ENCODE measurements at places on chromosomes 12 and 14. TPM values are rescaled to one million over a fixed set of nuclear protein-coding genes. Genes with fewer than 3 reads are reported as not detected.

The MYH6 gene
- not detected for total RNA-seq

The KRT85 gene
- not detected for total RNA-seq

The OASL gene
- 2.5 TPM for total RNA-seq

The CMKLR1 gene
- total RNA-seq = 3.8 TPM

The ACSM4 gene
- not detected for total RNA-seq

The MANSC4 gene
- total RNA-seq = not detected

The ISCA2 gene
- total RNA-seq = 10.0 TPM

GRCh38 chr12:29026419-29026818 lies 122.7 kb upstream of the FAR2 start:
- no peak for DNase-seq

DNA sequence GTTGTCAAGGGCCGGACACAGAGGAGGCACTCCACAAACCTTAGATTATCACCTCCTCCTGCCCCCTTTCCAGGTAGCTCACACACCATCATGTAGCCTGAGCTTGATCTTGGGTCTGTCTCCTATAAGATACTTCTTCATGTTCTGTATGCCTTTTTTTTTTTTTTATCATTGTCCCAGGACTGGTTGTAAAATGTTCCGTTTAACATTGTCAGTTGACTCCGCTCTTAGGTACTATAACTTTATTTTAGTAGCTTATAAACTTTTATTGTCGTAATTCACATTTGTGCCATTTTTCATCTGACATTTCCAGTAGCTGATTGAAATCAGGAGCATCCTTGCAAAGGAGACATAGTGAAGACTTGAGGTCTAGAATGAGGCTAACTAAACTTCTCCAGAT lies 79.9 kb downstream of the SLC15A5 start:
- DNase-seq = no peak

DNA sequence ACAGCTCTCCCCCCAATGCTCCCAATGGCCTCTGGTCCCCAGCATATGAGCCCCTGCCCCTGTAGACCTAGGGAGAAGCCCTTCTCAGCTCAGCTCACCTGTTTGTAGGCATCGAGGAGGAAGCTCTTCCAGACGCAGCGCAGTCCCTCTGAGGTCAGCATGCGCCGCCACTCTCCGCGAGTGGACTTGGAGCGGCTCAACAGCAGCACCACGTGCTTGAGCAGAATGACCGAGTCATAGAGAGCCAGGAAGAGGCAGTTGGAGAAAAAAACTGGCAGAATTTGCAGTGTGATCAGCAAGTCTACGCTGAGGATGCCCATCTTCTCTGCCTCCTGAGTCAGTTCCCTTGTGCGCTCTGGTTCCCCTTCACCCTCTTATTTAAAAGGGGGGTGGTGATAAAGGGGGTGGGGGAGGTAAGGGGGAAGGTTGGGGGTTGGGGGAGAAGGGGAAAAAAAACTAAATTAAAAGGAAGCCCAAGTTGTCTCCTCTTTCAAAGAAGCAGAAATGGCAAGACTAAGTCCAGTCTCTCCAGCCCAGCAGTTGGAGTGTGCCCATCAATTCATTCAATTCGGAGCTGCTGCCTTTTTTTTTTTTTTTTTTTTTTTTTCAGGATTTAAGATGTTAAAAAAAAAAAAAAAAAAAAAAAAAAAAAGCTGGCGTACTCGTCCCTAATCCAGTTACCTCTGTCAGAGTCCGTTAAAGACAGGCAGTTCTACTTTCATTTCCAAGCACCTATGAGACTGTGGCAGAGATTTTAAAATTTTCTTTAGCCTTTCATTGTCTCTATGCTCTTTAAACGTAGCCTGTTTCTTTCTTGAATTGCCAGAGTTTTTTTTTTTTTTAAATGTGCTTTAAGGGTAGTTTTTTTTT lies at the start of gene DIO2:
DIO2 (minus strand) TSS at position 352 of the 870 bp plus-strand sequence; CDS start at position 320, 32 bp downstream.
- no peak for DNase-seq

DNA sequence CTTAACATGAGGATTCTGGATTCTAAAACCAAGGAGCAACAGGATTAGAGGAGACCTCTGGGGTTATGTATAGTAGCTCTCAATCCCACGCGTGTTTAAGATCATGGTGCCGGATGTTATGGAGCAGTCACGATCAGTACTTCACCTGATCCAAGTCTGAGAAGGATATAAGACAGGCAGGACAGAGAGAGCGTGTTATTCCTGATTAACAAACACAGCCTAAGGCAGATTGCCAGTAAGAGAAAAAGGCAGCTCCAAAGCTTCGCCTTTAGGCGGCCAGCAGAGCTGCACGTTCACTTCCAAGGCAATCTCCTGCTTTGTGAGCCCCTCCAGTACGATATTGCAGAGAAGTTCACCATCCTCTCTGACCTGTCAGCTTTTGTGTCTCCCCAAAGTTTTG lies 5.5 kb downstream of the SETD3 start:
- no peak for DNase-seq

DNA sequence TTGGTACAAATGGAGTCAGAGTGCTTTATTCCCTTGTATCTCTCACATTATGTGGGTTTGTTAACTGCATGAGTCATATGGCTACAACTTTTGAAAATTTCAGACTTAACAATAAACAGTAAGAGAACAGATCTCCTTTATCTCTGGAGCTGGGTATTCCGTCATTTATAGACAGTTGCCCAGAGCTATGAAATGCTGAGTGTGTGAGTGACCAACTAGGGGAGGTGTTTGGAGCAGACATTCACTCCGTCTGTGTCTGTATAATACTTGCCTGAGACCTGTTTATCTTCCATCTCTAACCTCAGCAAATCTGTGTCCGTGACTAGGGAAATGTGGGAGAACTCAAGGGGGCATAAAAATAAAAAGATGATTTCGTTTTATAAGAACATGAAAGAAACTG lies 279.9 kb upstream of the FAR2 start:
- no peak for DNase-seq

GRCh38 chr12:38711054-38711453 lies 194.3 kb downstream of the CPNE8 start:
- no peak for DNase-seq

- DNase-seq = no peak
Measured at GRCh38 chr14:72567226-72567625, 326.7 kb downstream of the DPF3 start.

DNA sequence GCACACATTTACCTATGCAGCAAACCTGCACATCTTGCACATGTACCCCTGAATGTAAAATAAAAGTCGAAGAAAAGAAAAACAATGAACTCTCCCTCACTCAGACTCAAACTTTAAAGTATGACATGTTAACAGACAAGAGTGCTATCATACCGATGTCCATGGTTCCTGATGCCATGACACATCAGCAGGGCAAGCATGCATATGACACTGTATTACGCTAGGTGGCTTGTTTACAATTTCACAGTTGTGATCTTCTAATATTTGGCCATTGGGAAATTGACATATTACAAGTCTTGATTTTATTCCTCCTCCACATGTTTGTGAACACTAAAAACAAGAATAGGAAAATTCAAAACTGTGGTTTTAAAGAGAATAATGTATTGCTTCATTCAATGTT lies 126.6 kb downstream of the ADAMTS20 start:
- no peak for DNase-seq

DNA sequence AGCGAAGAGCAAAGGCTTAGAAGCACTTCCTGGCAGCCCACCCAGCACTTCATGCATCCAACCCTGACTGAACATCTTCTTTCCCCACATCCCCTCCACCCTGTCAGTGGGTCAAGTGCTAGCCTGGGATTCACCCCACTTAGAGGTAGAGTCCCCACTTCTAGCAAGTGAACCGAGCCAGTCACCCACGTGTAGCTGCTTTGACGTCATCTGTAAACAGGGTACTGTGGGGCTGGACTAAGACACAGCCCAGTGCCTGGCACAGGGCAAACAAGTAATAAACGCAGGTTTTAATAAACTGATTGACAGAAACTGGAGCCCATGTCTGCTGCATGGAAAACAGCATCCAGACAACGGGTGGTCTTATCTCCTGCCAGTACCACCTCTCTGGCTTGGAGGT lies 61.7 kb downstream of the ITPK1 start:
- no peak for DNase-seq

DNA sequence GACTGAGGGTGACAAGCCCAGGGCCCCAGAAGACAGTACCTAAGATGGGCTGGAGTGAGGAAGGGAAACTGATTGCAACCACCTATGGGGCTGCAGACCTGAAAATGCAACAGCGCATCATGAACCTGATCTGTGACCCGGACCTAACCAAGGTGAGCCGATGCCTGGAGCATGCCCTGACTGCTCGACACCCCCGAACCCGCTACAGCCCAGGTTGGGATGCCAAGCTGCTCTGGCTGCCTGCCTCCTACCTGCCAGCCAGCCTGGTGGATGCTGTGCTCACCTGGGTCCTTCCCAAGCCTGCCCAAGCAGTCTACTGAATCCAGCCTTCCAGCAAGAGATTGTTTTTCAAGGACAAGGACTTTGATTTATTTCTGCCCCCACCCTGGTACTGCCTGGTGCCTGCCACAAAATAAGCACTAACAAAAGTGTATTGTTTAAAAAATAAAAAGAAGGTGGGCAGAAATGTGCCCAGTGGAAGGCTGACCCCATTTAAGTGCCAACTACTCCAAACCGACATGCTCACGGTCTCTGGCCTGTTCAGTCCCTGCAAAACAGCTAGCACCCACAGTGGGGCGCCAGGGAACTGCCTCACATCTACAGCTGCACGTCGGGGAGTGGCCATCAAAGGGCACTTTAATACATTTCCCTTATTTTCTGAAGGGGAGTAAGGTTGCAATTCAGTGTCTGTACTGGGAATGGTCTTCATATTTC lies 4.2 kb downstream of the RDH5 start:
- no peak for DNase-seq

- DNase-seq = no peak
Measured at GRCh38 chr12:110807640-110808039, 39.1 kb upstream of the CCDC63 start.
